ENCODE measurements at places on chromosomes 7 and 10. TPM values are rescaled to one million over a fixed set of nuclear protein-coding genes. Genes with fewer than 3 reads are reported as not detected.

The LAMB4 gene
- not detected for total RNA-seq

GRCh38 chr10:88427024-88427423 lies 156.1 kb downstream of the RNLS start:
- no peak overlapping the region for H3K27ac ChIP-seq
- H3K4me1 ChIP-seq: peaks cover 11% of the 10 kb centered on the region
- H3K4me3 ChIP-seq: no peak overlapping the region
- H3K27me3 ChIP-seq: no peaks in the 10 kb centered on the region

DNA sequence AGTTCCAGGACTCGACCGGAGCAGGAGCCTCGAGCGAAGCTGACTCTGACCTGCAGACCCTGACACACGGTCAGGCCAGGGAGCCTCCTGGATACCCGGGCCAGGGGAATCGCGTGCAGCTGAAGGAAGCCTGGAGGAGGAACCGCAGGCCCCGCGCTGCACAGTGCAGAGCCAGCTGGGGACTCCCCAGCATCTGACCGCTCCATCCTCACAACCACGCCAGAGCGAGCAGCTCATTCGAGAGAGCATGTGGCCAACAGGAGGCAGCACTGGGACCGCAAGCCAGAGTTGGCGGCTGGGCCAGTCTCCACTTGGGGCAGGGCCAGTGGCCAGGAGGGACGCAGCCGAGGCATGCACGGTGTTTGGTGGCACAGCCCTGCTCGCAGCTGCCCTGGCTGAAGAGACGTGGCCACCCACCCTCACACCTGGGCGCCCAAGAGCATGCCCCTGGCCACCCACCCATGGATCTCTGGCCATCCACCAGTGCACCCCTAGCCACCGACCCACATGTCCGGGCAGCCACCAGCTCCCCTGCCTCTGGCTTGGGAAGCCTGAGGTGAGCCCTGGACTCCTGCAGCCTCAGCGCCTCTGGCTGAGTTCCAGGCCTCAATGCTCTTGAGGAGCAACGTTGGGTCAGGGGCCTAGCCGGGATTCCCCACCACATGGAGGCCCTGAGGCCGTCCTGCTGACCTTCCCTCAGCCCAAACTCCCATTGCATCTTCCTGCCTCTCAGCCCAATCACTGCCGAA lies 213.9 kb downstream of the ELFN1 start:
- no peaks in the 10 kb centered on the region for H3K27me3 ChIP-seq
- DNase-seq: no peak
- peaks cover 28% of the 10 kb centered on the region for H3K4me1 ChIP-seq
- H3K36me3 ChIP-seq: no peaks in the 10 kb centered on the region
- H3K4me3 ChIP-seq: no peak overlapping the region

The PGAM2 gene
- not detected for total RNA-seq

The ADAMTS14 gene
- 0.97 TPM for total RNA-seq

The CACNB2 gene
- total RNA-seq: 0.32 TPM
